ENCODE measurements at places on chromosomes 11 and 22.
A peak's percentile ranks its signal among the peaks of the same experiment; 100 is the strongest.

DNA sequence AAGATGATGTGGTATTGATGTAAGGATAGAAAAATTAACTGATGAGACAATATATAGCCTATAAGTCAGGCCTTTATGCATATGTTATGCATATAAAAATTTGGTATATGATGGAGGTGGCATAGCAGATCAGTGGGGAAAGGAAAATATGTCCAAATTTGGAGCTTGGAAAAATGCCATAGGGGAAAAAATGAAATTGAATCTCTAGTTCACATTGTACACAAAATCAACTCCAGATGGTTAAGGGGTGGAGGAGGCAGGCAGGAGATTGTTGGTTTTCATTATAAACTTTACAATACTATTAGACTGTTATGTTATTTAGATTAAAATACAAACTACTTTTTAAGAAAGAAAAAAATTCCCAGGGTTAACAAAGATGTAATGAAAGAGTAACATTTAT, 15.1 kb upstream of the CD3E start:
- no peak for DNase-seq

- DNase-seq = no peak
Measured at GRCh38 chr11:93822359-93822758, 28.1 kb downstream of the VSTM5 start.

GRCh38 chr22:41963453-41964111, 5.7 kb upstream of the SEPTIN3 start:
- no peak for DNase-seq

GRCh38 chr22:27748349-27748748, 53.2 kb downstream of the MN1 start:
- no peak for DNase-seq

DNA sequence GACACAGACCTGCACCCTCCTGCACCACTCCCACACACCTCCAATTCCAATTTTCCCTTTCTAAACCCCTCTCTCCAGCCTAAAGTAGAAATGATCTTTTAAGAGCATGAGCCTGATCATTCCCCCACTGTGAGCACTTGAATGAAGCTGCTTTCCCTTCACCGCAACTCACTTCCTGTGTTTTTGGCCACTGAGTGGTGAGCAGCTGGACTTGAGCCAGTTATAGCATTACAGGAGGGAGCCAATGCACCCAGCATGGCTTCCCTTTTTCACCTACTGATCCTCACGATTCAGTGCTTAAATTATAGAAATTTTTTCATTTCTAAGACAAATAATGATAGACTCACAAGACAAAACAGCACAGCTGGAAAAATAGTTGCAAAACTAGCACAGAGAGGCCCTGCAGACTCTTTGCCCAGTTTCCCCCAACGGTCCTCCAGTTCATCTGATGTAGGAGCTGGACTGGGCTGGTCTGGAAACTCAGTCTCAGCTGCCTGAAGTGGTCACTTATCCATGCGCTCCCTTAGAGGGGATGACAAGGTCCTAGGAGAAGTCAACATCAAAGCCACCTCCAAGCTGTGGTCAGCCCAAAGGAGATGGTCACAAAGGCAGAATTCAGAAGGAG, 9.7 kb upstream of the APOL4 start:
- no peak for DNase-seq

DNA sequence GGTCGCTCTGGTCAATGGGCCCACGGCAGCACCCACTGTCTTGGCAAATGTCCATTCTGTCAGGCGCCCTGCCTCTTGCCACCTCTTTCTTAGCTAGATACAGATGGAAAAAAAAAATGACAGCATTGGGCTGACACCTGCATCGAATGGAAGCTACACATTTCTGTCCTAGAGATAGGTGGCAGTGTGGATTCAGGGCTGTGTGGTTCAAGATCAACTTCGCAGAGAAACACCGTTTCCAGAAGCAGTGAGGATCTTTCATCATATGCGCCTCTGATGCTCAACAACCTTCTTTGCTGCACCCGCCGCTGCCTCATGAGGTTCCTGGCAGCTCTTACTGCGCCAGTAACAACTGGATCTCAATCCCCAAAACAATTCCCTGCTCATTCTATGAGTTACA, 236.3 kb downstream of the KIRREL3 start:
- DNase-seq = no peak

- peak; percentile 48 for DNase-seq
Measured at GRCh38 chr11:96311120-96311568, 31.9 kb downstream of the MAML2 start.

DNA sequence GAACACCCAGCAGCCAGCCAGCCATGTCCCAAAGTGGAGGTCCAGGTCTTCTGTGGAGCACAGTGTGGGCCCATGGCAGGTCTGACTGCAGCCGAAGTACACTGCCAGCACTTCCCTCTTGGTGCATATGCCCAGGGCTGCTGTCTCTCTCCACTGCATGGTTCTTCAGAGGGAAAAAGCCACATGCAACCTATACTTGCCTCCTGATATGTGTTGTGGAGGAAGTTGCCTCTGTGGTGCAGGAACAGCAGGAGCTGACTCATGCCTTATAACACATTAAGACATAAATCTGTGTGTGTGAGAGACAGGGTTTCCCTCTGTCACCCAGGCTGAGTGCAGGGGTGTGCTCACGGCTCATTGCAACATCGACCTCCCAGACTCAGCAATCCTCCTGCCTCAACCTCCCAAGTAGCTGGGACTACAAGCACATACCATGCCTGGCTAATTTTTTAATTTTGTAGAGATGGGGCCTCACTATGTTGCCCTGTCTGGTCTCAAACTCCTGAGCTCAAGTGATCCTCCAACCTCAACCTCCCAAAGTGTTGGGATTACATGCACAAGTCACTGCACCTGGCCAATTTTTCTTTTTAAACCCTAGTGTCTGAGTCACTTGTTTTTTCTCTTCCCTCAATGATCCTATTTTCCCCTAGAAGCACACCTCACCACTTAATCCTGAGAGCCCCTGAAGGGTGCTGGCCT, 98.8 kb downstream of the MPPED2 start:
- DNase-seq = no peak

- DNase-seq = peak; percentile 68
Measured at GRCh38 chr11:18115360-18116127, 9.7 kb upstream of the SAAL1 start.

DNA sequence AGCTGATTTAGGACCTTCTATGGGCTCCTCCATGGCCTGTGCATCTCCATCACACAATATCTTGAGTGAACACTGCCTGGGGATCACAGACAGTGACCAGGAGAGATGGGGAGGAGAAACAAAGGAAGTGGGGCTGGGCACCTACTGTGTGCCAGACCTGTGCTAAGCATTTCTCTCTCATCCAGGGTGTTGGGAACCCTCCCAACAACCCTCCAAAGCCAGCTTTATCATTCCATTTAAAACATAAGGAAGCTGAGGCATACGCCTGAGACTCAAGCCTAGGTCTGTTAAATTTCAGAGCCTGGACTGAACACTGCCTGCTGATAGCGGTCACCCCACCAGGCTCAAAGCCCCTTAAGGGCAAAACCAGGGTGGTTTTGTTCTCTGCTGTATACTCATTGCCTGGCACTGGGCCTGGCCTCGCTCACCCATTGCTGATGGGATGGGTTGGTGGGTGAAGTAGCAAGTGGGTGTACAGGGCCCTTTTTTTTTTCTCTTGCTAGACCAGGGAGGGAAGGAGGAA, 130.1 kb downstream of the MN1 start:
- no peak for DNase-seq

GRCh38 chr11:15288863-15289262, 174.1 kb downstream of the INSC start:
- no peak for DNase-seq

DNA sequence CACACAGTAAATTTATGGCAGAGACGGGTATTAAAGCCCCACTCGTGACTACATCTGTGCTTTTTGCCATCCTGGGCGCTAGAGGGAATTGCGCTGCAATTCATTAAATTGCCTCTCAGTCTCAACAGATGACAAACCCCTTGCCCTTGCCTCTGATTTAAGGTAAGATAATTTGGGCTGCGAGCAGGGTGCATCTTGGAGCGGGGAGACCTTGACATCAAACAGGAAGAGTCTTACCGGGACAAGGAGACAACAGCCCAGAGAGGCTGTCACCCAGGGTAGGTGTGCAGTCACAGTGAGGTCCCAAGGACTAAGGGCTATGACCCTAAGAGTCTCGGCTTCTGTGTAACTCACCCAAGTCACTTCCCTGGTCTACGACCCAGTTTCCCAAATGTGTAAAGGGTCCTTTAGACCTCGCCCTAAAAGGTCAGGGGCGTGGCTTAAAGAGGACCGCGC, 449 bp upstream of the TOM1 start:
- no peak for DNase-seq

DNA sequence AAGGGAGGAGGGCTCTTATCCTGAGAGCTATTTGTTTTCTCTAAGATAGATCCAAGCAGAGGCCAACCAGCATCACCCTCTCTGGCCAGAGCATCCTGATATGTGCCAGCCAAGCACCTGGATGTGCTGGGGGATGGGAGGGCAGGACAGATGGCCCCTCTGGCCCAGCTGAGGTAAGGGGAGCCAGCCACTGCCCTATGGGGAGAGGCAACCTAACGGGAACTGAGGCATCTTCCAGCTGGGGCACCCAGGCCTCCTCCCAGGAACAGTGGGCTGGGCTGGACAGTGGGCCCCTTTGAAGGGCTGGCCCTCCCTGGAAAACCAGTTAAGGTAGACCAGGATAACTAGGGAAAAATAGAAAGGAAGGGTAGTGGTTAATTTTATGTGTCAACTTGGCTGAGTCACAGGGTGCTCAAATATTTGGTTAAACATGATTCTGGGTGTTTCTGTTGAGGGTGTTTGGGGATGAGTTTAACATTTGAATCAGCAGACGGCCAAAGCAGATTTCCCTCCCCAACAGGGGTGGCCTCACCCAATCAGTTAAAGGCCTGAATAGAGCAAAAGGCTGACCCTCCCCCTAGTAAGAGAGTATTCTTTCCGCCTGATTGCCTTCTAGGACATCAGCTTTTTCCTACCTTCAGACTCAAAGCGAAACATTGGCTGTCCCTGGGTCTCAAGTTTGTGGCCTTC, 595.1 kb downstream of the BUD13 start:
- DNase-seq = no peak

- no peak for DNase-seq
Measured at GRCh38 chr11:109733245-109733644, 311.3 kb downstream of the C11orf87 start.

DNA sequence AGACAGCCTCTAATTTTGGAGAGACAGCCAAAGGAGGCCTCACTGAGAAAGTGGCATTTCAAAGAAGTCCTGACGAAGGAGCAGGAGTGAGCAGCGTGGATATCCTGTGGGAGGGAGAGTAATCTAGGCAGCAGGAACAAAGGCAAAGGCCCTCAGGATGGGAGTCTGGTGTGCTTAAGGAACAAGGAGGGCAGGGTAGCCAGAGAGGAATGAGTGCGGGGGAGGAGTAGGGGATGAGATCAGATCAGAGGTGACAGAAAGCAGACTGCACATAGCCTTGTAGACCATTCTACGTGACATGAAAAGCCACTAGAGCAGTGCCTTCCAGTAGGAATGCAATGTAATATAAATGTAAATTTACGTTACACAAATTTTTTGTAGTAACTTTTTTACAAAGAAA, 5.6 kb downstream of the SLC36A4 start:
- no peak for DNase-seq

DNA sequence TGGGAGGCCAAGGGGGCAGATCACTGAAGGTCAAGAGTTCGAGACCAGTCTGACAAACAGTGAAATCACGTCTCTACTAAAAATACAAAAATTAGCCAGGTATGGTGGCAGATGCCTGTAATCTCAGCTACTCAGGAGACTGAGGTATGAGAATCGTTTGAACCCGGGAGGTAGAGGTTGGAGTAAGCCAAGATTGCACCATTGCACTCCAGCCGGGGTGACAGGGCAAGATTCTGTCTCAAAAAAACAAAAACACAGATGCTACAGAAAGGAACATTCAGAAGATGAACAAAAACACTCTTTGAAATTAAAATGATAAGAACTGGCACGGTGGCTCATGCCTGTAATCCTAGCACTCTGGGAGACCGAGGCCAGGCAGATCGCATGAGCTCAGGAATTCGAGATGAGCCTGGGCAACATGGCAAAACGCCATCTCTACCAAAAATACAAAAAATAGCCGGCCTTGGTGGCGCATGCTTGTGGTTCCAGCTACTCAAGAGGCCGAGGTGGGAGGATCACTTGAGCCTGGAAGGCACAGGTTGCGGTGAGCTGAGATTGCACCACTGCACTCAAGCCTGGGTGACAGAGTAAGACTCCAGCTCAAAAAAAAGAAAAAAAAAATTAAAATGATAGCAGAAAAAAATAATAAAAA, 8.5 kb downstream of the RAB6A start:
- DNase-seq = no peak

DNA sequence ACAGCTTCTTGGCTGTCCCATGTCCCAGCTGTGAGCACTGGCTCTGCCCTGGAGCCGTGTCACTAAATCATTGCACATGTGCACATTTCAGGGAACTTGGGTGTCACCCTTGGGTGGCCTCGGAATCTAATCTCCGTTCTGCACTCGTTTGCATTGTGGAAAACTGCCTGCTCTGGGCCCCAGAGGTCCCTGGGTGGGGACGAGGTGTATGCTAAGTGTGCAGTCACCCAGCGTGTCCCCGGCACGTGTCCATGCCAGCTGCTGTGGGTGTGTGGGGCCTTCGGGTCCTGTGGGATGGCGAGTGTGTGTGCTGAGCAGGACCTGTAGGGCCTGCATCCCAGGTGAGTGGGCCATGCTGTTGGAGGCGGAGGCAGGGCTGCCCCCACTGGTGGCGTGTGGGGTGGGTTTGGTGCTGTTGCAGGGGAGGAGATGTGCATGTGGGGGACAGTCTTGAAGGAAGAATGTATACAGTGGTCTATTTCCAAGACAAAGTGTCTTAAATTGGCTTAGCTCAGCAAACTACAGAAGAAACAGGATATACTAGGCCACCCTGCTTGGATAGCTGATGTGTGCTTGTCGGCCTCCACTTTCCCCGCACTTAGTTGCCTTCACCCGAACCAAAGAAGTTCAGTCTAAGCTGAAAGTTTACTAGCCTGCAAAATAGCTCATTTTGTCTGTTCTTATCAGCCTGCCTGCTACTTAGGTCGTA, 14.6 kb downstream of the TANGO2 start:
- no peak for DNase-seq

- DNase-seq = no peak
Measured at GRCh38 chr11:81005595-81005994, 1564.8 kb upstream of the TENM4 start.

All from colonic mucosa (tissue), 4 donors.